ENCODE measurements at places on chromosomes 7 and 10.

- no peak for DNase-seq
Measured at GRCh38 chr7:45597286-45597984, 23.3 kb downstream of the ADCY1 start.

GRCh38 chr7:43461349-43462024, 121.4 kb upstream of the STK17A start:
- no peak for DNase-seq

DNA sequence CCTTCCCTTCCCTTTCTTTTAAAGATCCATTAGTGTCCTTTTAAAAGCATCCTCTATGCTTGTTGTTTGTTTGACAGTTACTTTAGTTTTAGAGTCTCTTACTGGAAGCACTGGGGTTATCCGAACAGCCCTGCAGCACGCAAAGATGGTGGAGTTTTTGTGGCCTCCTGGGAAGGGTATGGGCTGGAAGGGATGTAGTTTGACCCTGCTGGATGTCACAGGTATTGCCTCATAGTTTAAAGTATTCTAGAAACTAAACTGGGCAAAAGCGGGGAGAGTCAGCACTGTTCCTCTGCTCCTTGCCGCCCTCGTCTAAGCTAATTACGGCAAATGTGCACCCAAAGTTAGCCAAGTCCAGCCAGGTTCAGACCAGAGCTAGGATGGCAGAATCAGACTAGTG, 35.8 kb upstream of the GNAI1 start:
- DNase-seq, result no peak

- DNase-seq, result no peak
Measured at GRCh38 chr7:23472046-23472445, 1.8 kb upstream of the IGF2BP3 start.

DNA sequence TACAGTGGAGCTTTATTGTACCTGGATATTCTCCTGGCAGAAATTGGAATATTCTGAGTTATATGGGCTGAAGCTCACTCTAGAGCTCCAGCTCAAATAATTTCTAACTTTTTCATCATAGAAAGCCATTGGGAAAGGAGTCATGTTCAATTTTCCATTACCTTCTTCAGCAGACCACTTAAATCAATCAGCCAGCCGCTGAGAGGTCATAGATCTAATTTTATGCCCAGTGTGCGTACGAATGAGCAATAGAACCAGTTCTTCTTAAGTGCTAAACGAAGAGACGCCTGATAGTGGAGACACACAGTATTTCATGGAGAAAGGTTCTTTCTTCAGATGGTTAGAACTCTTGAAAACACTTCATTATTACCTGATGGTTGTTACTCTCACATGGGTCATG, 35.0 kb upstream of the DNAJB12 start:
- no peak for DNase-seq

Measured in activated naive CD4-positive, alpha-beta T cell (primary cell).